ENCODE measurements at places on chromosomes 3 and 15.

GRCh38 chr15:50259276-50259675 lies 6.2 kb downstream of the HDC start:
- no peak for DNase-seq

DNA sequence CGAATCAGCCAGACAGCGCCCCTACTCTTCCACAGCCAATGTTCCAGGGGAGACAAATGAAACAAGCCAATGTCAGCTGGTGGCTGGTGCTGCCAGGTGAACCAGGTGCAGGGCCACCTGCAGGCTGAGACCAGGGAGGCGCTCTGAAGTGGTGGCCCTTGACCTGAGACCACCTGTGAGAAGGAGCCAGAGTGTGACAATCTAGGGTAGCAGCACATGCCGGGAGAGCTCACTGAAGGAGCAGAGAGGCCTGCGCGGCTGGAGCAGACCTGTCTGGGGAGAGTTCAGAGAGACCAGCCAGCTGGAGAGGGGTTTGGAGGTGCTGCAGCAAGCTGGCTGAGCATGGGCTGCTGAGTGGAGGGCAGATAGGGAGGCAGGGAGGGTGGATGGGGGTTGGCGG lies 693 bp upstream of the STAB1 start:
- no peak for DNase-seq

DNA sequence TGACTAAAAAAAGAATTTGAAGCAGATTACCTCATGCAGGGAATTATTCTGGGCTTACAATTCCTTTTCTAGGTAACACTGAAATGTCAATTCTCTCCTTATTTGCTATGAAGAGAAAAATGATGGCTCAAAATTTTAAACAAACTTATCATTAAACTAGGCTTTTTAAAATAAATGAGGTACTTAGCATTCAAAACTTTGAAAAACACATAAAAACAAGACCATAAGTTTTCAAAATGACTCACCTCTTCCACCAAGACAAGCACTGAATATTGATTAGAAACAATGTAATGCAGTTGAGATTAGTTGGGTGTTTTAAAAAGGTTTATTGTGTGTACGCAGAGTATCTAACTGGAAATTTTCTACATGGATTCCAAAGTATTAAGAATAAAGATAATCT lies 154.6 kb downstream of the ADAM10 start:
- no peak for DNase-seq

- no peak for DNase-seq
Observed at GRCh38 chr3:117887901-117888300, 1146.7 kb downstream of the IGSF11 start.

- no peak for DNase-seq
Observed at GRCh38 chr3:13762906-13763305, 117.0 kb downstream of the WNT7A start.

DNA sequence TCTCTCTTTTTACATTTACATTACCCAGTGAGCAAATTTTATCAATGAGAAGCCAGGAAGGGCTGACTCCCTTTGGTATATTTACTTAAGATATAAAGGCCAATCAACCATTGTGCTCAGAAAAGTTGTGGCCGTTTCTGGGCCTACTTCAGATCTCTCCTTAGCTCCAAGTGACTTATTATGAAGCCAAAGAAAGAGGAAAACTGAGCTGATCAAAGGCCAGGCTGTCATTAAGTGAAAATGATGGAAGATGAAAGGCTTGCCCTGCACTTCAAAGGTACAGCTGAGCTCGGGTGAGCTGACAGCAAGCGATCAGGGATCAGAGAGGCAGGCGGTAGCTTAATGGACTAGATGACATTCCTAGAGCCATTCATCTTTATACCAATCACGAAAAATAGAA lies 24.8 kb downstream of the VGLL4 start:
- peak; percentile 79 for DNase-seq

DNA sequence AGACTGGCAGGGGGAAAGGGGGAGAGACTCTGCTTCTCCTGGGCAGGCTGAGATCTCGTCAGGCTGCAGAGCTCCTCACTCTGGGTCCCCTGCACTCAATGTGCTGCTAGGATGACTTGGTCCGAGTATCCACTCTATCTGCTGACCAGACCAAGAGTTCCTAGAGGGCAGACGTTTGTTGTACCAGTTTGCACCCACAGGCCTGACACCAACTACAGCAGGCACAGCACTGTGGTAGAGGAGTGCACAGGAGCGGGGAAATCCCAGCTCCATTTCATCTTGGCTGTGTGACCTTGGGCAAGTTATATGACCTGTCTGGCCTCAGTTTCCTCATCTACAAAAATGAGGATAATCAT lies 29.0 kb downstream of the CCDC12 start:
- no peak for DNase-seq

DNA sequence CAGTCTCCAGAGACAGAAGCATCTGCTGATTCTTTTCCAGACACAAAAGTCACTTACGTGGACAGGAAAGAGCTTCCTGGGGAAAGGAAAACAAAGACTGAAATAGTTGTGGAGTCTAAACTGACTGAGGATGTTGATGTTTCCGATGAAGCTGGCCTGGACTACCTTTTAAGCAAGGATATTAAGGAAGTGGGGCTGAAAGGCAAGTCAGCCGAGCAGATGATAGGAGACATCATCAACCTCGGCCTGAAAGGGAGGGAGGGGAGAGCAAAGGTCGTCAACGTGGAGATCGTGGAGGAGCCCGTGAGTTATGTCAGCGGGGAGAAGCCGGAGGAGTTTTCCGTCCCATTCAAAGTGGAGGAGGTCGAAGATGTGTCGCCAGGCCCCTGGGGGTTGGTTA lies 25.4 kb downstream of the SYNM start:
- DNase-seq, result no peak

DNA sequence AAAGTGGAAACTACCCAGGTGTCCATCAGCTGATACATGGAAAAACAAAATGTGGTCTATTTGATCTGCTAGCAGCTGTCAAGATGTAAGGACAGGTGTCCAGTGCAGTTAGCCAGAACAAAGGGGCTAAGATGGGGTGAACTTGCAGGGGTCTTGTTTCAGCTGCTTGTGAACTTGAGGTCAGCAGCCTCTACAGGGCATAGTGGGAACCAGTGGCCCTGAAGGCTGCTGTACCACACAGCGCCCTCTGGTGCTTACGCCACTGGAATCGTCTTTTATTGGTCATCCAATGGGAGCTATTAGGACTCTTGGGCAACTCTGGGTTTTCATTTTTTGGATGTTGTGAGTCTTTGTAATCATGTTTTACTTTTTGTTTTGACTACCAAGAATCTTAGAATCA lies 62.2 kb upstream of the CTSH start:
- peak; percentile 63 for DNase-seq

DNA sequence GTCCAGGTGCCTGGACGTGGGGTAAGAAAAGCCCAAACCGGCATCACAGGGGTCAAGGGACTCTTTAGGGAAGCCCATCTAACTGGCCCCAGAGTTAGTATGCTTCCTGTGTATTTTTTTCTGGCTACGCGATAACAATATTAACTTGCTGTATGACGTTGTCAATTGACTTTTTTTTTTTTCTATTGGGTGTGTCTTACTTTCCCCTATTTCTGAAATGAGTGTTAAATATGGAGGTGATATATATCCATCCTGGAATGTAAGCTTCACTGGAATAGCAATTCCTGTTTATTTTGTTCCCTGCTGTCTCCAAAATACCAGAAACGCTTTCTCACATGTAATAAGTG lies 598 bp upstream of the GMNC start:
- no peak for DNase-seq

Data from stomach (tissue), 19 donors.